ENCODE measurements at places on chromosomes 5 and 9. TPM values are rescaled to one million over a fixed set of nuclear protein-coding genes. Genes with fewer than 3 reads are reported as not detected.

Gene FOXD4L4
- not detected for total RNA-seq

Gene CACNA1B
- total RNA-seq: 0.07 TPM

Gene ARHGEF39
- 11.9 TPM for total RNA-seq

DNA sequence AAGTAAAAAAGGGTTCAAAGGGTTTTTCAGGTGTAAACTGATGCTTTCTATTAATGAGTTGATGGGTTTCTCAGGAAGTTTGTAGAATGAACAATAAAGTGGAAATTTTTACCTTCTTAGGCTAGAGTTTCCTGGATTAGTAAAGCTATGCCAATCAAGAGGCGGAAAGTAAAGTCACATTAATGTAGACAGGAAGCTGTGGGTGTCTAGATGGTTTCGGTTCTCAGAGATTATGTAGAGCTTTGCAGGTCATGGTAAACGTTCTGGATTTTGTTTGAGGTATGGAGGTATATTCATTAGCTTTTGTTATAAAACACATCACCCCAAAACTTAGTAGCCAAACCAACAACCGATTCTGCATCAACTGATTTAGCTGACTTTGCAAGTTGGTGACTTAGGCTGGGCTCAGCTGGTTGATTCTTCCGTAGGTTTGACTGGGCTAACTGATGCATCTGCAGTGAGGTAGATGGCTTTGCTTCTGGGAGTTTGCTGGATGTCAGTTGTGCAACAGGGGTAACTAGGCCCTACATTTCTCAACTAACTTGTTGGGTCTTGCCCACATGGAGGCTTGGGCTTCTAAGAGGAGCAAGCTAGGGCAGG is 273.8 kb downstream of the MSX2 start:
- DNase-seq: no peak

DNA sequence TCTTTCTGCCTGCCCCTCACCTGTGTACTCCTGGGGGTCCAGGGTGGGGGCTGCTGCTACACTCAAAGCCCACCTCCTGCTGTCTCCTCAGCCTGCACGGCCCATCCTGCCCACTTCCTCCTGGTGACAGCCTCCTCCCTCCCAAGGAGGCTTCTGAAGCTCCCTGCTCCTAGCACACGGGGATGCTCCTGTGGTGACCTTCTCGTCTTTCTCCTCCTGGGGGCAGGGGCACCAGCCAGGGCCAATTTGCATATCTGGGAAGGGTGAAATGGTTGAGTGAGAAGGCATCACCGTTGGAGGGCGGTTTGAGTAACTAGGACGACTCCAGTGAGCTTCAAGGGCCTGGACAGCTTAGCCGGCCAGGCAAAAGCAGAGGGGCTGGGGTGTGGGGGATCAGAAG is 51.9 kb upstream of the COL5A1 start:
- no peak for DNase-seq

- DNase-seq: no peak
Observed at GRCh38 chr9:2396622-2397285, 224.8 kb upstream of the VLDLR start.

GRCh38 chr9:92887880-92888338 is 10.1 kb upstream of the ZNF484 start:
- peak; percentile 15 for DNase-seq

DNA sequence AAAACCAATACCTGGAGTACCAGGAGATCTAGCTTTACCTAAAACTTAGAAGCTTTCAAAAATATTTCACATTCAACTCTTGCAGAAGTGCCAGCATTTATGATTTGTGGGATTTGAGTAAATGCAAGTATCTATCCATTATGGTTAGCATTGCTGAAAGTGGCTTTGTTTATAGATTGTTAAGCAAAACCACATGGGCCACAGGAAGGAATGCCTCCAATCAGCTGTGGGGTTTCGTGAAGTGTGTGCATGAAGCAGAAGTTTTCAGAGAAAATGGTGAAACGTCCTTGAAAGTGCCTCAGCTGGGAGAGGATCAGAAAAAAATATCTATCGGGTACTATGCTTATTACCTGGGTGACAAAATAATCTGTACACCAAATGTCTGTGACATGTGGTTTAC is 4.2 kb downstream of the LECT2 start:
- no peak for DNase-seq

DNA sequence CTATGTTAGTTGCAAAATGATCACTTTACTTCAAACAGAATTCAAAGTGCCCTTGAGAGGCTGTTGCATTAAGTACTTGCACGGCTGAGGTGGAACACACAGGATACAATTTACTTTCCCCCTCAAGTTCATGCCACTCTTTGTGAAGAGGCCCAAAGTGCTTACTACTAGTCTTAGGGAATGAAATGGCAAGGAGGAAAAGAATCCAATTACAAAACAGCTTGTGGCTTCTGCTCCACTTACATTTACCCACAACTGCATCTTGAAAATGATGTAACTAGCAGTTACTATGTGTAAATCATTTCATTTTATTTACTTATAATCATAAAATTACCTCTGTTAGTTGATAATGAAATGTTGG is 14.6 kb downstream of the FOXD1 start:
- DNase-seq: no peak

Measured in epithelial cell of proximal tubule (primary cell).